PC-9 (cell line): ENCODE measurements at places on chromosomes 5 and 9. TPM values are rescaled to one million over a fixed set of nuclear protein-coding genes. Genes with fewer than 3 reads are reported as not detected.

The TAF11L14 gene
- not detected in 2 replicates for total RNA-seq

The THBS4 gene
- 6.6 and 8.1 TPM in 2 replicates for total RNA-seq

The FEM1C gene
- total RNA-seq = 11.3 and 15.9 TPM in 2 replicates

The DIPK1B gene
- total RNA-seq = 19.0 and 32.6 TPM in 2 replicates

The P4HA2 gene
- total RNA-seq = 21.7 and 24.0 TPM in 2 replicates

The CD180 gene
- not detected in 2 replicates for total RNA-seq

The PSMB7 gene
- 328 and 359 TPM in 2 replicates for total RNA-seq

The TBC1D2 gene
- 42.9 and 44.7 TPM in 2 replicates for total RNA-seq

The TMEM215 gene
- not detected in 2 replicates for total RNA-seq

The SMIM33 gene
- total RNA-seq = not detected in 2 replicates

The PCDHGA5 gene
- 0.13 and 0.20 TPM in 2 replicates for total RNA-seq

The BRD8 gene
- 126 and 171 TPM in 2 replicates for total RNA-seq

The LCN2 gene
- total RNA-seq = 430 and 537 TPM in 2 replicates

The MCIDAS gene
- total RNA-seq = 1.1 and 1.8 TPM in 2 replicates

The ADAMTS13 gene
- 7.1 and 11.1 TPM in 2 replicates for total RNA-seq

The C9orf72 gene
- 4.4 and 4.9 TPM in 2 replicates for total RNA-seq

The PHYHD1 gene
- 4.2 and 6.3 TPM in 2 replicates for total RNA-seq
